D341Med (cell line): ENCODE measurements at places on chromosomes 11 and 22.

- DNase-seq = no peak
Observed at GRCh38 chr11:121207485-121208115, 85.0 kb upstream of the SC5D start.

DNA sequence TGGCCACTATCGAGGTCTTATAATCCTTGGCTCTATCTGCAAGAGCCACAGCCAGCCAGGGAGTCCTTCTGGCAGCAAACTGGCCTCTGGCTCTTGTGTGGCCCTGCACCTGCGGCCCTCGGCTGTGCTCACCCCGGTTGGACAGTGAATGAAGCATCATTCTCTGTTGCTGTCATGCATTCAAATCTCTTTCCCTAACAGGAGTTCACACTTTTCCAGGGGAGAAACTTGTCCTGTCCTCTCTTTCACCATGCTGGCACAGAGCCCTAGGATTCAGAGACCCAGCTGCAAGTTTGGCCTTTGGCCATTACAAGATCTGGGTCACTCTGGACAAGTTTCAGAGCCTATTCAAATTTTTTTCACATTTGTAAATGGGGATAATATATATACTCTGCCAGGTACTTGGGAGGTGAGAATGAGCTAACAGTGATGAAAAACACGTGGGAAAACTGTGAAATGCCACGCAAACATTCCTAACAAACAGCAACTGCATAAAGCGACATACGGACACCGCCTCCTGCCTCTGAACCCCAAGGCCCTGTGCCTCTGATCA, 34.2 kb downstream of the TMEM184B start:
- DNase-seq = no peak

DNA sequence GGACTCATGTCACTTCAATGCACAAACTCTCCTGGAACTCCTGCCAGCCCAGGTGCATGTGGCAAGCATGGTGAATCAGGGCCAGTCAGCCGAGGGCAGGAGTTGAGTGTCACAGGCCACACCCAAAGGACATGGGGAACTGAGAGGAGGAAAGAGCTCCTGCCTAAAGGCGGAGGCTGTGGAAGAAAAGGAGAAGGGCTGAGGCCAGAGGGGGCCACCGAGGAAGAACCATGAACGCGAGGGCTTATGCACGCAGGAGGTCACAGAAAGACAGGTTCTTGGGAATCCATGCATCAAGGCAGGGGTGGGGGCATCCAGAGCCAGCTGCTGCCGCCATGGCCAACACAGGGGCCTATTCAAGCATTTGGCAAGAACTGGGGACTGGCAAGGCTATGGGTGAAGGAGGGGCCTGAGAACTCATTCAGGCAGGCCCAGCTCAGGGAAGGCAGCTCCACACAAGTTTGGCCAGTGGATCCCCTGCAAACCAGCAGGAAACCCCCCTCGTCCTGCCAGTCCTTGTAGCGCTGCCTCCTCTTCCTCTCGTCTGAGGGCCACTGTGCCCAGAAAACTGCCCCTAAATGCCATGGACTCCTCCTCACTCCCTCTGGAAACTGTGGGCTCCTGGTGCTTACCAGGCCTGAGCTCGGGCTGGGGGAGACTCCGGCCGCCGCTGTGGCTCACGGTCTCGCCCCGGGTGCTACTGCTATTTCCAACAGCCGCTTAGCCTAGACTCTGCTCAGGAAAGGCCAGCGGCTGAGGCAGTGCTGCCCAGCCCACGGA, 15.4 kb downstream of the PPM1F start:
- DNase-seq = no peak

- no peak for DNase-seq
Observed at GRCh38 chr11:87967459-87967858, 207.8 kb downstream of the RAB38 start.
